IPS-NIHi11 (cell line): ENCODE measurements at places on chromosomes 3 and 15.

DNA sequence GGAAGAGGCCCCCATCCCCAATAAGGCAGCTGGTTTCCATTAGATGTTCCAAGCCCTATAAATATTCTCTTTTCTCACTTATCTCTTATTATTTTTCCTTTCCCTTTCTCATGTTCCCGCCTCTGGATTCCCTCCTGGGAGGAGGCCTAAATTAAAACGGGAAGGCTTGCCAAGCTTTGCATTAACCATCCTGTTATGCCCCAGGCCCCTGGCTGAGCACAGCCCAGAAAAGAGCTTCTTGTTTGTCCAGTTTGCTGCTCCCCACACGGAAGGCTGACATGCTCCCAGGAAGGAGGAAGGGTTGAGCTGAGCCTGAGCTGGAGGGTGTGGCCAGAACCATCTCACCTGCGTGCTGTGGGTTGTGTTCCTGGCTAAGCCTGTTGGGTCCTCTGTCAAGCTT, 63.1 kb upstream of the BOC start:
- peak; percentile 50 for DNase-seq

GRCh38 chr15:101511717-101512116, 22.2 kb upstream of the PCSK6 start:
- DNase-seq, result no peak

DNA sequence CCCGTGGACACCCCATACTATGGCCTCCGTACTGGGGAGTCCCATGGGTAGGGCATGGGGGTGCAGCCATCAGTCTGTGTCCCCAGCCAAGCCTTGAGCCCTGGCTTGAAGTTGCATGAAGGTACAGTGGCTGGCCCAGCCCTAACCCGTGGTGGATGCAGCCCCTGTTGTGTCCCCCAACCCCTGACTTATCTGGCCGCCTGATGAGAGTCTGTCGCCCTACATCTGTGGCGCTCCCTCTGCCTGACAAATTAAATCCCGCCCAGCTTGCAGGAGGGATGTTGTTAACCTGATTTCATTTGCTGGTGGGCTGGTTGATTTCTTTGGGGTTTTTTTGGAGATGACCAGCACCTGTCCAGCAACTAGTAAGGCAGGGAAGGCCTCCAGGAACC, 186.1 kb downstream of the APBA2 start:
- DNase-seq, result no peak

- no peak for DNase-seq
Observed at GRCh38 chr15:45439521-45440260, 61.3 kb upstream of the GATM start.

DNA sequence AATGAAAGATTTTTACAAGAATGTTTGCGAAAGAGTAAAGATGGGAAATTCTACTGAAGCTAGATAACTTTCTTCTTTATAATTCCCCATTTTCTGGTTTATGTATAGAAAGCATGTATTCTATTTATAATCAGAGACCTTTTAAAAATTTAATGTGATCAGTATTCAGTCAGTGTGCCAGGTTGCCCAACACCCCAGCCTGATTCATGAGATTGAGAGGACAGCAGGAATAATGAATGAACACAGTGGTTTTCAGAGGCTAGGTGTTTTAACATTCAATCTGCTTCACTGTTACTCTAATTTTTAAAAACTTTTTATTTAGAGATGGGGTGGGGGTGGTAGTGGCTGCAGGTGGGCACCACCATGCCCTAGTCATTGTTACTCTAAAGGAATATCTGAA, 4.7 kb downstream of the WWTR1 start:
- DNase-seq, result no peak

- DNase-seq, result no peak
Observed at GRCh38 chr3:197031315-197032285, 2.0 kb upstream of the MELTF start.

- DNase-seq, result no peak
Observed at GRCh38 chr3:55162031-55162795, 234.4 kb upstream of the LRTM1 start.

DNA sequence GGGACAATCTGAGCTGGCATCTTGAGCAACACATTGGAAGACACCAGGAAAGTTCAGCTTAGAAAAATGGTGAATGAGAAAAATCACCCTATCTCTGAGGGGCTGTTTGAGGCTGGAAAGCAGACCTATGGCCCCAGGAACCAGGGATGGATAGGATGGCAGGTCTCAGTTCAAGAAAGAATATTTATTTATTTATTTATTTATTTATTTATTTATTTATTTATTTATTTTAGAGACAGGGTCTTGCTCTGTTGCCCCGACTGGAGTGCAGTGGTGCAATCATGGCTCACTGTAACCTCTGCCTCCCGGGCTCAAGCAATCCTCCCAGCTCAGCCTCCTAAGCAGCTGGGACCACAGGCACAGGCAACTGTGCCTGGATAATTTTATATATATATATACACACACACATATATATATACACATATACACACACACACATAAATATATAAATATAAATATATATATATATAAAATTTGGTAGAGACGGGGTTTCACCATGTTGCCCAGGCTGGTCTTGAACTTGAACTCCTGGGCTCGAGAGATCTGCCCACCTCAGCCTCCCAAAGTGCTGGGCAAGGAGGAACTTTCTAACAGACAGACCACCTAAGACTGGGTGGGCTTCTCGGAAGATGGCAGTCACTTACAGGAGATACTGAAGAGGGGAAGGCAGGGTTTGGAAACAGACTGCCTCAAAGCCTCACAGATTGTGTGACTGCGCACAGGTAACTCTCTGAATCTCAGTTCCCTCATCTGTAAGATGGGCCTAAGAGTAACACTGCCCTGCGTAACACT, 29.7 kb downstream of the CCDC13 start:
- no peak for DNase-seq

DNA sequence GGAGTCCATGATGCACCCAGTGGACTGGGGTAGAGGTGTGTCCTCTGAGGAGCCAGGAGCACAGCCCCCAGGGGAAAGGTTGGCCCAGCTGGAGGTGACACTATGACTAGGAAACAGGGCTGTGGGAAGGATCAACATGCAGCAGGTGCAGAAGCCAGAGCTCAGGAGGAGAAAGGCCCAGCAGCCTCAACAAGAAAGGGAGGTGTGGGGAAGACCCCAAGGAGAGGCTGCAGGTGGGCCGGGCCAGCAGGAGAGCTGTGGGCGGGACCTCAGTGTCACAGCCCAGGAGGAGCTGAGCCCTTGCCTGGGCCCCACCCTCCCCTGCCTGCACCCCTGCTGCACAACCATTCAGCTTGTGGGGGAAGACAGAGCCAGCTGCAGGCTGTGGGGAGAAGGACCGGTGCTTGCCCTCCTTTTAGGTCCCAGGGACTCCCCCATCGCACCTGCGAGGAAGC, 18.4 kb upstream of the KLF13 start:
- peak; percentile 45 for DNase-seq

DNA sequence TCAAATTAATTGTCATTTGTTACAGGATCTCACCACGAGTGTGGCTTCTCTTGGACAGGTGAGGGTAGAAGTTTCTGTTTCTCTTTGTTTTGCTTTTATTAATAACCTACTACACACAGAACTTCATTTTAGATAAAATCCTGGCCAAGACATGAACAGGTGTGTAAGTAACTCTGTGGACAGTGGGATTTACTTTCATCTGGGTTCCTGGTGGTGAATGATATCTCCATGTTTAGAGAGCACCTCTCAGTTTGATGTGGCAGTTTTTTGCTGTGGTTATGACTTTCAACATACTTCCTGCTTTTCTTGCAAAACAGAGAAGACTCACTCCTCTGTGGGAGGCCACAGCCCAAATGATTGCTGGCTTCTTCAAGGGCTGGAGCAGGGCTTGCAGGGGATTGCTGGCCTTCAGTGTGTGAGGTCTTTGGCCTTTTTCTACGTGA, 71.1 kb upstream of the XCR1 start:
- DNase-seq, result no peak
